GM12878 (cell line): ENCODE measurements at places on chromosomes 5 and 9. TPM values are rescaled to one million over a fixed set of nuclear protein-coding genes. Genes with fewer than 3 reads are reported as not detected.

SH3TC2 gene
- total RNA-seq: not detected in 2 replicates

SPATA31A3 gene
- not detected in 2 replicates for total RNA-seq

NELFB gene
- total RNA-seq: 61.2 and 63.4 TPM in 2 replicates

LRRC19 gene
- total RNA-seq: not detected in 2 replicates

SLCO4C1 gene
- 0.72 and 0.87 TPM in 2 replicates for total RNA-seq

HAPLN1 gene
- 0.10 and 0.27 TPM in 2 replicates for total RNA-seq

DENND4C gene
- 26.5 and 27.5 TPM in 2 replicates for total RNA-seq
